GM12865 (cell line): ENCODE measurements at places on chromosomes 11 and 22.

- no peak for DNase-seq
Measured at GRCh38 chr11:70567680-70568034, 169.3 kb downstream of the CTTN start.

GRCh38 chr22:48799227-48799970, 1028.3 kb downstream of the BRD1 start:
- DNase-seq, result no peak

DNA sequence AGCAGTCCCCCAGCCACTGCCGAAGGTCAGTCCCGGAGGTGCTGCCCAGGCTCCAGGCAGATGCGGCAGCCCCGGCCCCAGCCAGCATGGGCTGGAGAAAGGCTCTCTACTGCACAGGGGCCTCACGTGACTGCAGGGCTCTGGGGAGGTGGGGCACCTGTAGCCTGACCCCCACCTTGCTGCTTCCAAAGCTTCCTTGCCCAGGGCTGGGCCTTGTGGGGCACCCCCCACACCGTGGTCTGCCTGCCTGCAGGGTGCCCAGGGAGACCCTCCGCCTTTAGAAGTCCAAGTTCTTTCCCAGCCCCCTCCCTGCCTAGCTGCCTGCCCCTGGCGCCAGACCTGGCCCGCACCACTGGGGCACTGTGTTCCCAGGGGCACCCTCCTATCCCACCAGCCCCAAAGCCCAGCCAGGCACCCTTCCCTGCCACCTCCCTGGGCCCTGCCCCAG, 28.4 kb upstream of the TXNRD2 start:
- DNase-seq, result no peak

DNA sequence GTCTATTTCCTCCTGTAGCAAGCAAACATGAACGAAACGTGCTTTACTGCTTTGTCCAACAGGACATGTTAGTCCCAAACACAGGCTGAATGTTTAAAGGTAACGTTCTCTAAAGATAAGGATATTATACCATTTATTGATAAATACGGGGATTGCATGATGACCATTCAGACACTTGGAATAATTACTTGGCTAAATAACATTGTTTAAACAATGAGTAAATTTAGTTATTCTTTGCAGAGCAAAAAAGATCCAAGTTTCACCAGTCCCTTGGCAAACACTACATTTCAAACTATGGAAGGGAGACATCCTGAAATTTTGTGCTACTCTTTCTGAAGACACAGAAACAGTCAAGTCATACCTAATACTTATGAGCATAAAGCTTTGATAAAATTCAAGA, 88.0 kb downstream of the ZNF280B start:
- no peak for DNase-seq

GRCh38 chr11:5887661-5888060, 5.3 kb upstream of the OR52E5 start:
- no peak for DNase-seq

DNA sequence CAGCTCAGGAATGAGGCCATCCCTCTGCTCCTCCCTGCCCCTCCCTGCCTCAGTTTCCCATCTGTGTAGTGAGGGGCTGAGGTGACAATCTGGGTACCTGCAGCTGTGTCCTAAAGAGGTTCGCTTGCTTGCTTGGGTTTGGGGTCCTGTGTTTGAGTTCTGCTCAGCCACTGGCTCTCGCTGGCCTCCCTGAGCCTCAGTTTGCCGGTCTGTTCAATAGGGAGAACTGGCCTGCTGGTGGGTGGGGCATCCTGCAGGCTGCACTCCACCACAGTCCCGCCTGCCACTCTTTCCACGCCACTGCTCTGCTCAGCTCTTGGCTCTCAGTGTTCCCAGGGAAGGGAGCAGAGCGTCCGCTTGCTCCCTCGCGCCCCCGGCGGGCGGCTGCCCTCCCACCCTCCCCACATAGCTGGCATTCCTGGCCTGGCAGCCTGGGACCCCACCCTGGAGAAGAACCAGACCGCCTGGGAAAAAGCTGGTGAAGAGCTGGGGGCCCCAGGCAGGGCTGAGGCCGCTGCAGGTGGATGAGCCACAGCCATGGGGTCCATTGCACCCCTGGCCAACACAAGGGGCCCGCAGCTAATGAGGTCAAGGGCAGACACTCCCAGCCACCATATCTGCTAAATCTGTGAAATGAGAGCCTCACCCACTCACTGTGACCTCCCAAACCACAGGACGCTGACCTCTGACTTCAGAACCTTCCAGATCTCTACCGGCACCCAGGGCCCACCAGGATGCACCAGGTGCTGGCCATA, 15.1 kb downstream of the WNT7B start:
- DNase-seq, result no peak

DNA sequence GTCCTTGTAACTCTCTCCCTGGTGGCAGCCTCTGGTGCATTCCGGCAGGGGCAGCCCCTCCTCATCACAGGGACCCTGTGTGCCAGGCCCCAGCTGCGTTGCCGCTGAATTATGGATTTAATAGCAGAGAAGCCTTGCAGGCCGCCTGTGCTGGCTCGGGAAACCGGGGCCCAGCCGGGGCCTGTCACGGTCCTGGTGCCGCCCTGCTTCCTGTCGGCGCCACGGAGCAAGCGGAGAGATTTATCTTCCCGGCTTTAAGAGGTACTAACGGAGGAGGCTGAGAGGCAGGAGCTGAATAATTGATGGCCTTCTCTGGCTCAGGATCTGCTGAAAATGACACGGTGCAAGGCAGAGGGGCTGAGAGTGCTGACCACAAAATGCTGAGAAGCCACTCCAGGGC, 54.0 kb upstream of the CCDC188 start:
- no peak for DNase-seq
